ENCODE measurements at places on chromosomes 5 and 9.

DNA sequence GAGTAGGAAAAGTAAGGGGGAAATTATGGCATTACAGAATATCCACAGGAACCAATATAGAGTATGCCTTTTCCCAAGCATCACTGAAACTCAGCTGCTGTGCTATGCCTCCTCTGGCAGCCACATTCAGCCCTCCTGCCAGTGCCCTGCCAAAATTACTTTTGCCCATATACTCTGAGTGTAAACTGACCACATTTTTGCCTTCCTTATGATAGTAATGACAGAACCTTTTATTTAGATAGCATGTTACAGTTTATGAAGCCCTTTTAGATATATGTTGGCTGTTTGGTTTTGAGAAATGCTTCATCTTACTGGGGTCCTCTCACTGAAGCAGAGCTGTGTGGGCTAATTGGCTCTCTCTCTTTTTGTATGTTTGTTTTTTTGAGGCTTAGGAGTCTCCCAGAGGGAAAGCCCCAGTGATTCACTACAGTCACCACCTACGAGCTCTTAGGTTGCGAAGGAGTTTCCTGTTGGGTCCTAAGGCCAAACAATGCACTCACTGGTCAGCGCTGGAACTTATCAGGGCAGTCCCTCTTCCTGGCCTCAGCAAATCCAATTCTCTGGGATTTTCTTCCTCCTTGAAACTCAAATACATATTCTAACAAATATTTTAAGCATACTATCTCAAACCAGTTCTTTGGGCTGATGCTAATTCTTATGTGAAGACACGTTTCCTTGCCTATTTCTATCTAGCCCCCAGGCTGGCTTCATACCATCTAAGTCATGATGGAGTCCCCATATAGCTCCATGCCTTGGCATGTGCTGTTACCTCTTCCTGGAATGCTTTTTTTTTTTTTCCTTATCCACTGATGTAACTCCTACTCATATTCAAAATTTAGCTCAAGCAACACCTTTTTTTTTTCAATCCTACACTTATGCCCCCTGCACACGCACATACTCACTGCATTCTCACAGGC, 3.7 kb downstream of the PHF24 start:
- no peak for DNase-seq

- DNase-seq, result no peak
Measured at GRCh38 chr9:136572003-136572827, 26.4 kb upstream of the NOTCH1 start.

GRCh38 chr5:126070481-126070880, 352.7 kb upstream of the GRAMD2B start:
- DNase-seq, result no peak

DNA sequence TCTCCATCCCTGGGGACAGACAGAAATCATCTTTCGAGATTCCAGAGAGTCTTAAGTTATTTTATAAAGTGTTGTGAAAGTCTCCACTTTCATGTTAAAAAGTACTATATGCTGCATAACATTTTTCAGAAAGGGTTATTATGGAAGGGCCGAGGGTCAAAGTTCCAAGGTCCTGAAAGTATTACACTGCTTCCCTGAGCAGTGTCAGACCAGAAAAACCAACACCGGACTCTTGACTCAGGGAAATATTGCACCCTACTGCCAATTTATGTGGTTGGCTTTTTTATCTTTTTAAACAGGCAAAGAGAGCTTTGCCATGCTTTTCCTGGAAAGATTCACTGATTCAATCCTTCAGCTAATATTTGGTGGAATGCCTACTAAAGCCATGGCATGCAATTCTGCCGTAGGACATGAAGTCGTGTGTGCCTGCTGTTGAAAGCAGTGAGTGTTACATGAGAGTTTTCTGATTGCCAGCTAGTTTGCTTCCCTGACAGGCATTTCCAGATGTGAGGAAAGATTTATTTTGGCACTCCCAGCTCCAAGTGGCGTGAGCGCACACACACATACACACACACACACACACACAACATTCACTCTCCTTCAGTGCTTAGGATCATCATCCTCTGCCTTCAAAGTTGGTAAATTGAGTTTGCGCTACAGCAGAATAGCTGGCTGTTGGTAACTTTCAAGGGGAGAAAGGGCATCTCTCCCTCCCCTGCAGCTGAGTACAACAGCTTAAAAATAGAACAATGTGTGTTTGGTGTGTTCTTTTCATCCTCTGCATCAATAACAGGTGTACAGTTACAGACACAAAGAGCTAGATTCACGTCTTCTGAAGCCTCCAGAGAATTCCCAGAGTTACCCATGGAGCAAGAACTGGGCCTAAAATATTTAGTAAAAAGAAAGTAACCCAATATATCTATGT, 45.6 kb downstream of the SLC1A3 start:
- DNase-seq, result no peak

DNA sequence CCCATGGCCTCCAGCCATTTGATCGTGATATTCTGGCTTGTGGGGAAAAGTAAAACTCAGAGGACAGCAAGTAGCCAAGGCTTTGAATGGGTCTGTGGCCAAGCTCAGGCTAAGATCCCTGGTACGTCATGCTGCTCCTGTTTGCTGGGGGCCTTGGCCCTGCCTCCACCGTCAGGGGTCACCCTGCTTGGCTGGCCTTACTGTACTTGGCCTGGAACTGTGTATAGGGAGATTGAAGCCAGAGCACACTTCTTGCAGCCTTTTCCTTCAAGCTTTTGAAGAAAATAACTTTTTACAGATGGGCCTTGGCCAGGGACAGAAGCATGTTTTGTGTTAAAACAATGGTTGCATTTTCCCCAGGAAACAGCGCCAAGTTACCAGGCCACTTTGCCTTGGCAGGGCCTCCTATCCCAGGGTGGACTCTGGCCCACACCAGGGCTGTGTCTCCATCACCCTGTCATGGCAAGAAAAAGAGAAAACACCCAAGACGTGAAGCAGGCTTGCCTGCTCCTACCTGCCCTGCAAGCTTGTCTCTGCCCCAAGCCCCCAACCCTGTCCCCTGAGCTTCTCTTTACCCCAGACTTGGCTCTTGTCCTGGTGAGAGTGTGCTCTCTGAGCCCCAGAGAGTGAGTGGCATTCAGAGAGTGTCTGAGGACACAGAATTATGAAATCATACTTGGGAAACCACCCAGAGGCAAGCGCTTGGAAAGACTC, 286.9 kb downstream of the GADD45G start:
- no peak for DNase-seq

DNA sequence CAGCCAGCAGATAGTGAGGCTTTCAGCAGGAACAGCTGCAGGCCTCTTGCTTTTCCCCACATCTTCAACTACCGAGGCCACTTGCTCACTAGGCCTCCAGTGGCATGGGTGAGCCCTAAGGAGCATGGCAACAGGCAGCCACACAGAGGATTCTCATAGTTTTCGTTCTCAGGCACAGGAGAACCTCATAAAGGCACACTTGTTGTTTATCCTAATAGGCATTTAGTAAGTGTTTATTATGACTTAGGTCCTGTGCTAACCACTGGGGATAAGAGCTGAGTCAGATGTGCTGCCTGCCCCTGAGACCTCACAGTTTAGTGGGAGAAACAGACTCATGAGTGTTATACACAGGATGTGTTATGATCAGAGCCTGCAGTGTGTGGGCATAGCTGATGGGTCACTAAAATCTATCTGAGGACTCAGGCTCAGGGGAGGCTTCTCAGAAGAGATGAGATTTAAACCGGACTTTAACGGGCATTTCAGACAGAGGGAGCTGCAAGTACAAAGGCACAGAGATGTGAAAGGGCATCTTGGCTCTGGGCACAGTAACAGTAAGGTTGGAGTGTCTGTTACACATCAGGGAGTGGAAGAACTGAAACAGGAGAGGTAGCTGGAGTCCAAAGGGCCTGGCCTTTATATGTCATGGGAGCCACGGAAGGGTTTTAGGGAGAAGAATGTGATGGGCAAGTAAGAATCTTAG, 21.0 kb upstream of the HEMGN start:
- DNase-seq, result no peak

DNA sequence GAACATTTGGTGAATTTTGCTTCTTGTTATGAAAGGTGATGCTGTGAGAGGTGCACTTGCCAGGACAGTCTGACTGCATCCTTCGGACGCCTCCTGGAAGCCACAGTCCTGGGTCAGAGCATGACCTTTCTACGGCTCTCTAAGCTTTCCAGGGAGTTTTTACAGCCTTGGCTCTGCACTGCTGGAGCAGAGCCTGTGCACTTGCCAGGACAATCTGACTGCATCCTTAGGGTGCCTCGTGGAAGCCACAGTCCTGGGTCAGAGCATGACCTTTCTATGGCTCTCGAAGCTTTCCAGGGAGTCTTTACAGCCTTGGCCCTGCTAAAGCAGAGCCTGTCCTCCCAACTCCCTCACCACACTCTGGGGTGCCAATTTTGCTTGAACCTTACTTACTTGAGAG, 49.6 kb downstream of the CCDC180 start:
- no peak for DNase-seq

- DNase-seq, result no peak
Measured at GRCh38 chr9:76618762-76619161, 145.5 kb upstream of the PCA3 start.

DNA sequence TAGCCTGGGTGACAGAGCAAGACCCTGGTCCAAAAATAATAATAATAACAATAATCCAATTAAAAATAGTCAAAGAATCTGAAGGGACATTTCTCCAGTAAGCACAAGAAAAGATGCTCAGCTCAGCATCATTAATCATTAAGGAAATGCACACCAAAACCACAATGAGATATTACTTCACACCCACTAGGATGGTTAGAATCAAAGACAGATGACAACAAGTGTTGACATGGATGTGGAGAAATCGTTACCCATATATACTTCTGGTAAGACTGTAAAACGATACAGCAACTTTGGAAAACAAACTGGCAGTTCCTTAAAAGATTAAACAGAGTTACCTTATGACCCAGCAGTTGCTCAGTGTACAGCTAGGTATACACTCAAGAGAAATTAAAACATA, 5.3 kb upstream of the FANCG start:
- DNase-seq, result no peak
